Fibroblast of villous mesenchyme (primary cell): ENCODE measurements at places on chromosomes 4 and X. TPM values are rescaled to one million over a fixed set of nuclear protein-coding genes. Genes with fewer than 3 reads are reported as not detected.
A peak's percentile ranks its signal among the peaks of the same experiment; 100 is the strongest.

F9 gene
- total RNA-seq, result not detected in 2 replicates

XKRX gene
- total RNA-seq, result under 0.01 TPM in 1 of 2 replicates, not detected in the other

ADH1C gene
- 1.3 TPM in 1 of 2 replicates, not detected in the other for total RNA-seq

HS3ST1 gene
- total RNA-seq, result not detected in 2 replicates

CXCL9 gene
- not detected in 2 replicates for total RNA-seq

GABRE gene
- total RNA-seq, result 24.2 and 50.1 TPM in 2 replicates

FNIP2 gene
- total RNA-seq, result 24.6 and 43.5 TPM in 2 replicates

ABCB7 gene
- 15.1 and 18.6 TPM in 2 replicates for total RNA-seq

DNA sequence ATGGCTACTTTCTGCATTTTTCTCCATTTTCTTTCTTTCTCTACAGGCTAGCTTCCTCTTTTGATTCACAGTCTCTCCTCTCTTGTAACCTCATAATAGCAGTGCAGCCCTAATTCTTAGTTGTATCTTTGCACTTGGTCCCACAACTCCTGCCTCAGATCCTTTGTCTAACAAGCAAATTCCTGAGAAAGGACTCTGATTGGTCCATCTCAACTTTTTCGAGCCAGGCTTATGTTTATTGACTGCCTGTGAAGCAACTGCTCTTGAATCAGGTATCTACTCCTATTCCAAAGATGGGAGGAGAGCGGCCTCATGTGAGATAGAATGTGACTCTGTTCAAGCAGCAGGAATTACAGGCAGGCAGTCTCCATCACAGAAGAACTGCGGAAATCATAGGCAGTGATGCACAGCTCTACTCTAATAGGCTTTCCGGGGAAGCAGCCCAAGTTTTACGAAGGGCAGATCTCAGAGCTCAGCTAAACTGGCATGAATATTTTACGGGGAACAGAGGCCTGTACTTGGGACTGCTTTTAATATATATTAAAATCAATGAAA, 123.5 kb downstream of the GABRB1 start:
- no peak for DNase-seq

DNA sequence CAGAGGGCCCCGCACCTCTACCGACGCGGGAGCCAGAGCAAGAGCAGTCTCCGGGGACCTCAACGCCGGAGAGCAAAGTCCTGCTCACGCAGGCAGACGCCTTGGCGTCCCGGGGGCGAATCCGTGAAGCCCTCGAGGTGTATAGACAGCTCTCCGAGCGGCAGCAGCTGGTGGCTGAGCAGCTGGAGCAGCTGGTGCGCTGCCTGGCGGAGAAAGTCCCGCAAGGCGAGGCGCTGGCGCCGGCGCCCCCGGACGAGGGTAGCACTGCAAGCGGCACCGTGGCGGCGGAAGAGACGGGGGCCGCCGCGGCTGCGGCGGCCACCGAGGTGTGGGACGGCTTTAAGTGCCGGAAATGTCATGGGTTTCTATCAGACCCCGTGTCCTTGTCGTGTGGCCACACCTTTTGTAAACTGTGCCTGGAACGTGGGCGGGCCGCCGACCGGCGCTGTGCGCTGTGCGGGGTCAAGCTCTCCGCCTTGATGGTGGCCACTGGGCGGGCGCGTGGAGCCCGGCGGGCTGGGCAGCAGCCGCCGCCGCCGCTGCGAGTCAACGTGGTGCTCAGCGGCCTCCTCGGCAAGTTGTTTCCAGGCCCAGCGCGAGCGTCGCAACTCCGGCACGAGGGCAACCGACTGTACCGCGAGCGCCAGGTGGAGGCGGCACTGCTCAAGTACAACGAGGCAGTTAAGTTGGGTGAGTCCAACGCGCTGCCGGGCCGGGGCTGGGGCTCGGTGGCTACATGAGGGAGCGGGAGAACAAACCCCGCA, 672 bp downstream of the LONRF3 start:
- no peak for DNase-seq

DNA sequence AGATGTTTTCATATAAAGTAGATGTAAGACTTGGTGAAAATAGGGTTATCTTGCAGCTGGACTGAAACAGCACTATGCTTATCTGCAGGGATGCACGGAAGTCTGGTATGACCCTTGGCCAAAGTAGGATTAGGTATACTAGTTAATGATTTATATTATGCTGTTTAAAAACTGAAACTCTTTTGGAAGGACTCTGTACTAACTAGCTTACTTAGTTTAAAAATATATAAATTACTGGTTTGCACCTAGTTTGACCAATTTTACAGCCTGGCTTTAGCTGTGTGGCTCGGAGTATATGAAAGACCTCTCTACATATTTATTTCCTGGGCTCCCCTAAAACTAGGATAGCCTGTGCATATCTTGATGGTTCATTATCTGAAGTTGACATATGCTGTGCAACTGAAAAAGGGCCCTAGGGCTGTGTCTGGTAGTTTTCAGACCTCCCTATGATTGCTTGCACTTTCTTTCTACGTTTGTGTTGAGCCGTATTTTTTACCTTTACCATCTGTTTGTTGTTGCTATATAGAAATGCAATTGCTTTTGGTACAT, 89.2 kb downstream of the TMEM144 start:
- peak; percentile 36 for DNase-seq

DNA sequence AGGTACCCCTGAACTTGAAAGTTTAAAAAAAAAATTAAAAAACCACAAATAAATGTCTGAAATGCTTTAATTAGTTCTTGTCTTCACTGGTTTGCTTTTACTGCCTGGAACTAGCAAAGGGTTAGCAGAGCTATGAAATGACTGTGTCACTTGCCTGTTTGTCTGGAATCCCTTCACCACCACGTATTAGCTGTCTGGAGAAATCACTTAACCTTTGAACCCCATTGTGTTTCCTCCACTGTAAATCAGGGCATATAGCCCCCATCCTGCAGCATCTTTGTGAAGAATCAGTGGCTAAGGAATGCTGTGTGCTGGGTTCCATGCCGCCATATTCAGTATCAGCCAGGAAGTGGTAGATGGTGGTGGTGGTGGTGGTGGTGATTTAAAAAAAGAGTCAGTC, 6.3 kb downstream of the CYTL1 start:
- no peak for DNase-seq

- peak; percentile 30 for DNase-seq
Measured at GRCh38 chr4:153152501-153153338, 51.5 kb upstream of the TRIM2 start.

DNA sequence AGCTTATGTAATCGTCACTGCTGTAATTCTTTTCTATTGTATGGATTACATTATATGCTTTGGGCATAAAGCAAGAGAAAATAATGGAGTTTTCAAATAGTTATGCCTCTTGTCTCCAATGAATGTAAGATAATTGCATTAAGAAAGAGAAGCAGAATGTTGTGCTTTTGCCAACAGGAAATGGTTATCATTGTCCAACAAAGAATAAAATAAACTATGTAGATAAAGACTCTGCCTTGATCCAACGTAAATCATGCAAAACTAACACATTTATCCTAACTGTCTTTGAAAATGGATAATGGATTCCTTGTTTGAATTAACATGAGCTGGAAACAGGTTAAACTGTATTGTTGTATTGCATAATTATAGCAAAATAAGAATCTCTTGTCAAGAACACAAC, 1709.0 kb downstream of the PCDH7 start:
- no peak for DNase-seq

DNA sequence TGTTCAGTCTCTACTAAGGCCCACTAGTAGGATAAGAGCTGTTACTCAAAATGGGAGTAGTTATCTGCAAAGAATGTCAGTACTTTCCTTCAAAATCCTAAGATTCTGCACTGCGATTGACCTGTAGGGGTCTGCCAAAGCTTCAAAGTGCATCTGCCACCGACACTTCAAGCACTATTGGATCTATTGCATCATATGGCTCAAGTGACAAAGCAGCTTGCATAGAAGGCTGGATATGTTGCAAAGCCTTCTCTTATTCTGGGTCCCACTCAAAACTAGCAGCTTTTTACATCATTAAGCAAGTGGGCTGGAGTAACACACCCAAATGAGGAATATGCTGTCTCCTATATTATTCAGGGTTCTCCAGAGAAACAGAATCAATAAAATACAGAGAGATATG, 115.4 kb upstream of the EMCN start:
- no peak for DNase-seq

GRCh38 chr4:76651616-76652015, 216.6 kb downstream of the SHROOM3 start:
- no peak for DNase-seq

DNA sequence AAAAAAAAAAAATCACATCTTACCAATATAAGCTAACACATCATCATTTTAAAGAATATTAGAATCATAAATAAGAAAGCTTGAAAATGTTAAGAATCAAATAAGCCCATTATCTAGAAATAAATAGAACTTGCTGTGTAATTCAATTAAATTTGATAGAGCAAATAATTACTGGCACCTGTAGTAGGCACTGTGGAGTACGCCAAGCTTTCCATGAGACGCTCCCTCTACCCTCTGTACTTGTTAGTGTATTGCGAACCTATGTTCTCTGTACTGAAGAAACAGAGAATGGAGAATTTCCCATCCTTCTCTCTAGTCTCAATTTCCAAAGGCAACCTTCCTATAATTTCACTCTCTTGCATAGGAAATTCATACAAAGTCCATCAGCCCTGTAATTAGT, 61.7 kb upstream of the HAND2 start:
- DNase-seq, result no peak

DNA sequence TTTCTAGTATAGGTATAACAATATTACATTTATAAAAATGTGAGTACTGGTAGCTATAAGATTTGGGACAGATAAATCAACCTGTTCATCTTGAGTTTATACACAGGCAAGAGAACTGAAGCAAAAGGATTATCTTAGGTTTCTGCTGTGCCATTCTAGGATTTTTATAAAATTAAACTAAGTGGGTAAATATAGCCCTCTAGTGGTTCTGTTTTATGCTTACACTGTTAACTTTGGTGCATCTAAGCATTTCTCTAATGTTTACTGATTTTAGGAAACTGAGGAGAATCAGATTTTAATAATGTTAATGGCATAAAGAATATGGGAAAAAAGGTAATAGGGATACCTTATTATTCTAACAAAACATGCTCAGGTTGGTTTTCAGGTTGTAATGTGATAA, 1.1 kb upstream of the RRH start:
- DNase-seq, result peak; percentile 34

- DNase-seq, result peak; percentile 93
Measured at GRCh38 chrX:2342874-2343273, 157.9 kb downstream of the DHRSX start.

GRCh38 chr4:46999566-46999965, 6.2 kb upstream of the GABRA4 start:
- DNase-seq, result no peak

- DNase-seq, result no peak
Measured at GRCh38 chr4:54683616-54684346, 26.0 kb downstream of the KIT start.

- DNase-seq, result no peak
Measured at GRCh38 chr4:6257247-6258025, 12.2 kb upstream of the WFS1 start.

GRCh38 chr4:98601708-98602107, 56.7 kb downstream of the TSPAN5 start:
- DNase-seq, result peak; percentile 32

- no peak for DNase-seq
Measured at GRCh38 chrX:147900349-147900748, 11.4 kb upstream of the FMR1 start.

DNA sequence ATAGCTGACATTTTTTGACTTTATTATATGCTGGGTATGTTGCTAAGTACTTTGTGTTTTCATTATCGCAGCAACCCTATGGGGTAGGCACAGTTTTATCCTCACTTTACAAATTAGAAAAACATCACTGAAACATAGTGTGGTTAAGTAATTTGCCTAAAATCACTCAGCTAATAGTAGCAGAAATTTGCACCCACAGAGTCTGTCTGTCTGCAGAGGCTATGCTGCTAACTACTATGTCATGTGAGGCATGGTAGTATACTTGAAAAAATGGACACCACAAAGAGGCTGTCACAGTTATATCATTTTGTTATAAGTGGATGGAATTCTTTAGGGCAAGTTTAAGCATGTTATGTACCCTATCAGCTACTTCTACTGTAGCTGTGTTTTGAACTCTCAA, 69.0 kb downstream of the STAG2 start:
- no peak for DNase-seq

GRCh38 chr4:23333946-23334878, 555.6 kb downstream of the PPARGC1A start:
- DNase-seq, result peak; percentile 65

- no peak for DNase-seq
Measured at GRCh38 chr4:140846736-140847135, 90.6 kb upstream of the TBC1D9 start.

- DNase-seq, result peak; percentile 97
Measured at GRCh38 chr4:128600996-128601871, 208.3 kb upstream of the JADE1 start.

- DNase-seq, result peak; percentile 0
Measured at GRCh38 chrX:106611317-106611678, 480 bp upstream of the RADX start.

DNA sequence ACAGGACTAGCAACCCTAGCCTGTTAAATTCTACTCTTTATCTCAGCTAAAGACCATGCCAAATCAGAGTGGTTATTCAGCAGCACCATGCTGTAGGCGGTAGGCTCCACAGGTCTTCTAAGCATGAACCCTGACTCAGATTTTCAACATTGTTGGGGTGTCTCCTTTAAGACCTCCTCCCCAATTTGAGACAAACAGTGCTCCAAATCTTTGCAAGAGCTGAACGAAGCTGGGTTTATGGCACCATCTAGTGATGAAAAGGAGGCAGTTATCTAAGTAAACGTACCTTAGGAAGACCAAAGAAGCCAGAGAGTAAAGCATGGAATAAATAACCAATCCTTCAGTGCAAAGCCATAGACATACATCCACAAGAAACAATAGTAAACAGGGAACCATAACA, 334.5 kb upstream of the SLC7A11 start:
- peak; percentile 61 for DNase-seq
